ENCODE measurements at places on chromosomes 6 and 20.

DNA sequence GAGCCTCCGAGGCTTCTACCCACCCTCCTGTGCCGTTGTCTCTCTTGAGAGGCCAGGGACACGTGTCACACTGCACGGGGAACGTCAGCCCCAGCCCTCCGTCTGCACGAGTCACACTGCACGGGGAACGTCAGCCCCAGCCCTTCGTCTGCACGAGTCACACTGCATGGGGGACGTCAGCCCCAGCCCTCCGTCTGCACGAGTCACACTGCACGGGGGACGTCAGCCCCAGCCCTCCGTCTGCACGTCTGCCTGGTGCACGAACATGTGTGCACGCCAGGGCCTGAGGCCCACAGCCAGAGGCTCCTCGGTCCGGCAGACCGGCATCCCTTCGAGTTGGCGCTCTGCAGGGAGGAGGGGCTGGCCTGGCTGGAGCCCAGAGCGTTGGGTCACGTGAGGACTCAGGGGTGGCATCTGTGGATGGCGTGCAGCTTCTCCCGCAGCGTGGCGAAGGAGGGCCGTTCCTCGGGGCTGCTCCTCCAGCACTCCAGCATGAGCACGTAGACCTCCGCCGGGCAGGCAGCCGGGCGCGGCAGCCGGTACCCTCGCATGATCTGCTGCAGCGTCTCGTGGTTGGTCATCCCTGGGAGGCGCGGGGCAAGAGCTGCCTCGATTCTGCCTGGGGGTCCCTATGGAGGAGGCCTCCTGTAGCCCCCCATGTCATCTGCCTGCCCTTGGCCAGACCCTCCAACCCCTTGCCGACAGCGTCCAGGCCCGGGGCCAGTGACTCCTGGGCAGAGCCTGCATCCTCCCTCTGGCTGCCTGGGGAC is 3.4 kb upstream of the PTK6 start:
- no peak for DNase-seq

GRCh38 chr6:36788768-36789167 is 50.5 kb downstream of the CPNE5 start:
- no peak for DNase-seq

GRCh38 chr20:14055127-14055742 is 59.9 kb downstream of the MACROD2 start:
- DNase-seq, result peak; percentile 75

DNA sequence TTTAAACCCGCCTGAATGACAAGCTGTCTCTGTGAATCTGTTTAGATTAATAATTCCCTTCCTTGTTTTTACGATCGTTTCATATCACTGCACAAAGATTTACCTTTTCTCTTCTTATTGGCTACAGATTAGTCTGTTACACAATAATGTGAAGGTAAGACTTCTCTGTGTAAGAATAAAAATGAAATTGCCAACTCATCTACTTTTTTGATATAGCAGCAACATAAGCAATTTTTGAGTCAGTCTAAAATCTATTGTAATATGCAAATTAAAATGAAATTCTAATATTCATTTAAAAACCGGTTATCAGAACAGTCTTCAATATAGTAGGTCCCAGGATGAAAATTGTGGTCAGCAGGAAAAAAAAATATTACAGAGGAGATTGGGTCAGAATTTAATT is 155.2 kb downstream of the DOK5 start:
- no peak for DNase-seq

GRCh38 chr6:25297039-25297441 is 17.9 kb downstream of the CARMIL1 start:
- no peak for DNase-seq

GRCh38 chr6:22896696-22897095 is 327.3 kb downstream of the HDGFL1 start:
- DNase-seq, result no peak

- peak; percentile 39 for DNase-seq
Observed at GRCh38 chr6:136524339-136524935, 25.8 kb downstream of the MAP7 start.

- no peak for DNase-seq
Observed at GRCh38 chr6:43768506-43768860, 1.5 kb upstream of the VEGFA start.

- no peak for DNase-seq
Observed at GRCh38 chr20:32057656-32058184, 5.7 kb downstream of the HCK start.

DNA sequence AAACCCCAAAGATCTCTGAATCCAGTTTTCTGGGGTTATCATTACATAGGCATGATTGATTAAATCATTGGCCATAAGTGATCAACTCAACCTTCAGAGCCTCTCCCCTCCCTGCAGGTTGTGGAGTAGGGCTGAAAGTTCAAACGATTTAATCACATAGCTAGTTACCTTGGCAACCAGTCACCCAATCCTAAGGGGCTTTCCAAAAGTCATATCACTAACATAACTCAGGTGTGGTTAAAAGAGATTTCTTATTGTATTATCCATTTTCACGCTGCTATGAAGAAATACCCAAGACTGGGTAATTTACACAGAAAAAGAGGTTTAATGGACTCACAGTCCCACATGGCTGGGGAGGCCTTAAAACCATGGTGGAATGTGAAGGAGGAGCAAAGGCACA is 935.1 kb upstream of the SLC35B3 start:
- no peak for DNase-seq

GRCh38 chr6:159720708-159721107 is 6.6 kb upstream of the WTAP start:
- peak; percentile 31 for DNase-seq

DNA sequence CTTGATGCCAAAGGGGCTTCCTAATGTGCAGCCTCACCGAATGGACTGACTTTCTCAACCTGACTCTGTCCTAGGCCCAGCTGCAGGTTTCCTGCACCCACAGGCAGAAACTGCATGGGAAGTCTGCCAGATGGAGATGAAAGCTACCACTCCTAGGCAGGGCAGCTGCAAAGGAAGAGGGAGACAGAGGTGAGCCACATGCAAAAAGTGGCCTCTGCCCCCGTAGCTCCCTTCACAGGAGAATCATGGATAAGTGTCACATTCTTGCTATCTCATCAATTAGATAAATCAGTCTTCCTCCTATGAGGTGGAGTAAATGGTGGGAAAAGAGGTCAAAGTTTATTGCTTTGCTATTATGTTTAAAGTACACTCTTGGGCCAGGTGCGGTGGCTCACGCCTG is 191.3 kb downstream of the ALDH8A1 start:
- no peak for DNase-seq

DNA sequence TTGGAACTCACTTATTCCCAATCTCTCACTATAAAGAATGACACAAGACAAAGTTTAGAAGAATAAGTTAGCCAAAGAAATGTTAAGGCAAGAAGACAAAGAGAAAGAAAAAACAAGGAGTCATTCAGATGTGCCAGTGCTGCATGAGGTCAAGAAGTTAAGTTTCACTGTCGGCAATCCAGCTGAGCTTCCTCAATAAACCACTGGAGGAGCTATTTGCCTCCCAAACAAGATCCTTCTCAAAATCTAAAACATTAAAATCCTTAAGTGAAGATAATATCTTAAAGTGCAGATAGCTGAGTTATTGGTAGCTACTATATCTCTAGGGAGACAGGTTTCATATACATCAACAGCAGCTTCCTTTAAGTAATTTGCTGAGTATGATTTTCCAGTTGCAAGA is 512.3 kb downstream of the HDGFL1 start:
- DNase-seq, result no peak

DNA sequence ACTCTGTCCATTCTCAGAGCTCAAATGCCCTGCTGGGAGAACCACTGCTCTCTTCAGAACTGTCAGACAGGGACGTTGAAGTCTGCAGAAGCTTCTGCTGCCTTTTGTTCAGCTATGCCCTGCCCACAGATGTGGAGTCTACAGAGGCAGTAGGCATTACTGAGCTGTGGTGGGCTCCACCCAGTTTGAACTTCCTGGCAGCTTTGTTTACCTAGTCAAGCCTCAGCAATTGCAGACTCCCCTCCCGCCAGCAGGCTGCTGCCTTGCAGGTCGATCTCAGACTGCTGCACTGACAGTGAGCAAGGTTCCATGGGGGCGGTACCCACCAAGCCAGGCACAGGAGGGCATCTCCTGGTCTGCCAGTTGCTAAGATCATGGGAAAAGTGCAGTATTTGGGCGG is 21.8 kb upstream of the UFL1 start:
- DNase-seq, result no peak

DNA sequence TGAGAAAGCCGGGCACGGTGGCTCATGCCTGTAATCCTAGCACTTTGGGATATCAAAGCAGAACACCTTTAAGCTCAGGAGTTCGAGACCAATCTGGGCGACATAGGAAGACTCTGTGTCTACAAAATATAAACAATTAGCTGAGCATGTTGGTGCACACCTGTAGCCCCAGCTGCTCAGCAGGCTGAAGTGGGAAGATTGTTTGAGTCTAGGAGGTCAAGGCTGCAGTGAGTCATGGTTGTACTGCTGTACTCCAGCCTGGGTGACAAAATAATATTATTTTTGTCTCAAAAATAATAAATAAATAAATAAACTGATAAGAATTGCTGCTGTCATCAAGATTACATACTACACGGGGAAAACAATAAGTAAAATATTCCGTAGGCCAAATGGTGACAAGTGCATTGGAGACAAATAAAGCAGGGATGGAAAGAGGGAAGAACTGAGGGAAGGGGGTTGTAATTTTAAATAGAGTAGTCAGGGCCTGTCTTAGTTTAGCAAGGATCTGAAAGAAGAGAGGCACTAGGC is 14.0 kb upstream of the TOP1 start:
- DNase-seq, result no peak

GRCh38 chr6:151592449-151593159 is 98.8 kb downstream of the CCDC170 start:
- no peak for DNase-seq

DNA sequence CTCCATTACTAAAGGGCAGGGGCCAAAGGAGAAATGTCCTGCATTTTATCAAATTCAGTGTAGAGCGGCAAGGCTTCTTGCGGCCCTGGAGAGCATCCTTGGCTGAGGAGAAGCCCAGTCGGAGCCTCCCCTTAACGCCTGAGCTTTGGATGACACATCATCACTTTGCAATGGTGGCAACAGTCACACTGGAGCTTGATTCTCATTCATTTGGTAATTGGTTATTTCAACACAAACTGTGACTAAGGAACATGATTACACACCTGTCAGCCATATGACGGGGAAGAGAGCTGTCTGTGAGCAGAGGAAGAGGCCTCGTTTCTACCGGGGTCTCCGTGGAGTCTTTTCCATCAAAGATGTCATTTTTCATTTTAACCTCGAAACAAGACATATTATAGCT is 81.4 kb downstream of the SOBP start:
- no peak for DNase-seq

DNA sequence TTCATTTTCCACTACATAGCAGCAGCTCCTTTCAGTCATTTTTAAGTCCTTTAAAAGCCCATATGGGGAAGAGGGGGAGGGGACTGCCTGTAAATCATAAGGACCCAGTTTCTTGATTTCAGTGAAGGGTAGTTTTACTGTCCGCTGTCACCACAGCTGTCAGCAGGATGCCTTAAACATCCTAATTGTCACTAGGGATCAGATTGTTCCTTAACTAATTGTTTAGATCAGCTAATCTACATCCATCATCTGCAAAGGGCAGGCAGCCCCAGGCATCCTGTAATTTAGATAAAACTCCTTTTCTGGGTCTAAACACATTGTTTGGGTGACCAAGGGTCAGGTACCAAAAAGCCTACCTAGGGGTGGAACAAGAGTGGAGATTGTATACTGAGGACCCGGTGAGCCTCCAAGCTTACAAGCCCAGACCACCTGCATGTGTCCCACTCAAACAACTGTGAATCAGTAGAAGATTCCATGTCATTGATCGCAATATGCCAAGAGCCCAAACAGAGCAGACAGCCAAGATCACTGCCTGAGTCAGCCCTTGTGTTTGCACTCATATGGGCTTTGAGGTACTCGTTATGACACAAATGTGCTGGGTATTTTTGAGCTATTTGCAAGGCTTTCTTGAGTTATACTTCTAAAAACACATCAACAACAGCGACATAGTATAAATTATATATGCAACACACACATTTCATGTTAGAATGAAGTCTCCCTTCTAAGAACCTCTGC is 198.7 kb upstream of the CEP162 start:
- no peak for DNase-seq

DNA sequence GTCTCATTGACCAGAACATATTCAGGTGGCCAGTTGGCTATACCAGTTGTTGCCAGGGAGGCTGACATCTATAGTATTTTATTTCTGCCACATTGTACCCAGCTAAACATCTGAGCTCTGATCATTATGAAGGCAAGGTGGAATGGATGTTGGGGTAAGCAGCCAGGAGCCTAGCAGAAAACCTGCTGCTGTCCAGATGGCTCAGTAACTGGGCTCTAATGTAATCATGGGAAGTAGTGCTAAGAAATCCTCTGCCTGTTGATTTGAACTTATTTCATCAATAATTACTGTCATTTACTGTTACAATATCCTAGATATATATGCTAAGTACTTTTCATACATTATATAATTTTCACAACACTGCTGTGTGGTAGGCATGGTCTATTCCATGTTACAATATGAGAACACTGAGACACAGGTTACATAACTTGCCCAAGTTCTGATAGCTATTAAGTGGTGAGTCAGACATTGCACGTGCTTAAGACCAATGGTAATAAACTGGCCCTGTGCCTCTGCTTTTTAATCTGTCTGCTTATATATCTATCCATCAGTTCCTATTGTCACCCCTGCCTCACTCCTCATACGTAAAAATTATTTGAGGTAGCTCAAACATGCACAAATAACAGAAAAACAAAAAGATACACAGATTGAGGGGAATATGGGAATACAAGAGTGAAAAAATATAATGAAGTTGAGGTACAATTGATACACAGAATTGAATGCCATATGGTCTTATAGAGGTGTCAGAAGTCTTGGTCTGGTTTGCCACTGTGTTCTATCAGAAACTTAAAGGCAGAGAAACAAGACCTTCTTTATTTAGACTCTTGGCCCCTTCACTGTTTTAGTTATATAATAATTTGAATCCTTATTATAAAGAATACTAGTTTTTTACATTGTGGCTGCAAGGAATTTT is 25.2 kb downstream of the TBPL1 start:
- no peak for DNase-seq

- no peak for DNase-seq
Observed at GRCh38 chr20:46978951-46979491, 84.4 kb downstream of the EYA2 start.

- no peak for DNase-seq
Observed at GRCh38 chr6:38603966-38604365, 35.8 kb downstream of the BTBD9 start.

DNA sequence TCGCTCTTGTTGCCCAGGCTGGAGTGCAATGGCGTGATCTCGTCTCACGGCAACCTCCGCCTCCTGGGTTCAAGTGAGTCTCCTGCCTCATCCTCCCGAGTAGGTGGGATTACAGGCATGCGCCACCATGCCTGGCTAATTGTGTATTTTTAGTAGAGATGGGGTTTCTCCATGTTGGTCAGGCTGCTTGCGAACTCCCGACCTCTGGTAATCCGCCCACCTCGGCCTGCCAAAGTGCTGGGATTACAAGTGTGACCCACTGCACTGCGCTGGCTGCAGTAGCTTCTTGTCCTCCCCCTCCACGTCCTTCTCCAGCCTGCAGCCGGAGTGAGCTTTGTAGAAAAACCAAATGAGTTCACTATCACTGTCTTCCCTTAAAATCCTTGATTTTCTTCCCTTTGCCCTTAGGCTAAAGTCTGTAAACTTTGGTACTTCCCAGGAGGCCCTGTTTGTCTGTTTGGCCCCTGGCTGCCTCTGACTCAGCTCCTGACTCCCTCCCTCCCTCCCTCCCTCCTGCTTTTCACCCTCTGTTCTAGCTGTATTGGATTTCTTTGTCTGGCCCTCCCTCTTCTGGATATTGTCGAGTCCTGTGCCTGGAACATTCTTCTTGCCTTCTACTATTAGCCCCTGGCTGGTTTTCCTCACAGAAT is 12.9 kb downstream of the PARD6B start:
- DNase-seq, result peak; percentile 10

GRCh38 chr20:32839227-32839981 is 19.3 kb upstream of the EFCAB8 start:
- DNase-seq, result peak; percentile 89

GRCh38 chr20:58892141-58892931 is 39.8 kb downstream of the GNAS start:
- DNase-seq, result peak; percentile 79
